Caco-2 (cell line): ENCODE measurements at places on chromosomes 7 and 10. TPM values are rescaled to one million over a fixed set of nuclear protein-coding genes. Genes with fewer than 3 reads are reported as not detected.

Gene PLEKHS1
- total RNA-seq = not detected in 2 replicates

Gene ZKSCAN5
- total RNA-seq = 12.4 and 13.3 TPM in 2 replicates

Gene ZNF804B
- not detected in 2 replicates for total RNA-seq

Gene TCAF2
- 0.05 TPM in 1 of 2 replicates, not detected in the other for total RNA-seq

GRCh38 chr10:104456802-104457542 lies 103.3 kb downstream of the CFAP58 start:
- H3K4me1 ChIP-seq = no peaks in the 10 kb centered on the region
- H3K4me3 ChIP-seq = no peak overlapping the region
- no peaks in the 10 kb centered on the region for H3K27me3 ChIP-seq
- no peaks in the 10 kb centered on the region for H3K36me3 ChIP-seq
- H3K27ac ChIP-seq = no peak overlapping the region
- DNase-seq = no peak

DNA sequence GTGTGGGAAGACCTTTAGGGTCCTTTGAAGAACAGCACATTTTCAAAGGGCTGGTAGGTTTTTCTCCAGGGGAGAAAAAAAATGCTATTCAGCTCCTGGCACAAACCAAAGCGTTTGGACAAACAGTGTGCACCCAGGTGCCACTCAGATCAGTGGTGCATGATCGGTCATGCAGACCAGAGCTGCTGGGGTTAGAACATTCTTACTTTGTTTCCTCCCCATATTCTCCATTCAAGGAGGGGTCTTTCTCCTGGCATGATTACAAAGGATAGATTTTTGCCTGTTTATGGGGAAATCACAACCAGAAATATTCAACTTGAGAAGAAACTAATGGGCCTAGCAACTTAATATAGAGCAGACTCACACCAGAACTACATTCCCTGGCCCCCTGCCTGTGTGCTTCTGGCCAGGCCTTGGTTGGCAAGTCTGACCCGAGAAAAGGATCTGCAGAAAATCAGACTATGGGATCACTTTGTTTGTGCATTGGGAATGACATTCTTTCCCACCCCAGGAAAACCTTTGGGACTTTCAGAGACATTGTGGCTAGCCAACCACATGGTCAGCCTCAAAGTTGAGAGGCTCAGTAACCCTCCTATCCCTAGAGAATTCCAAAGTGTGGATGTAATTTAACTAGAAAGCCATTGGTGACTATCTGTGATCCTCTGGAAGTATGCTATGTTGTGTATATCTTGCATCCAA lies 82.3 kb upstream of the FGL2 start:
- no peaks in the 10 kb centered on the region for H3K4me1 ChIP-seq
- H3K4me3 ChIP-seq = no peak overlapping the region
- no peak for DNase-seq
- H3K36me3 ChIP-seq = no peaks in the 10 kb centered on the region
- no peaks in the 10 kb centered on the region; the same call in 1 of the 2 replicates for H3K27me3 ChIP-seq

GRCh38 chr10:119713744-119714483 lies 11.9 kb upstream of the INPP5F start:
- H3K4me1 ChIP-seq = no peaks in the 10 kb centered on the region
- H3K4me3 ChIP-seq = no peak overlapping the region
- H3K27me3 ChIP-seq = no peaks in the 10 kb centered on the region
- DNase-seq = no peak
- no peak overlapping the region for H3K27ac ChIP-seq
